Skin of body (tissue), 3 donors: ENCODE measurements at places on chromosomes 16 and 17. TPM values are rescaled to one million over a fixed set of nuclear protein-coding genes. Genes with fewer than 3 reads are reported as not detected.

DNA sequence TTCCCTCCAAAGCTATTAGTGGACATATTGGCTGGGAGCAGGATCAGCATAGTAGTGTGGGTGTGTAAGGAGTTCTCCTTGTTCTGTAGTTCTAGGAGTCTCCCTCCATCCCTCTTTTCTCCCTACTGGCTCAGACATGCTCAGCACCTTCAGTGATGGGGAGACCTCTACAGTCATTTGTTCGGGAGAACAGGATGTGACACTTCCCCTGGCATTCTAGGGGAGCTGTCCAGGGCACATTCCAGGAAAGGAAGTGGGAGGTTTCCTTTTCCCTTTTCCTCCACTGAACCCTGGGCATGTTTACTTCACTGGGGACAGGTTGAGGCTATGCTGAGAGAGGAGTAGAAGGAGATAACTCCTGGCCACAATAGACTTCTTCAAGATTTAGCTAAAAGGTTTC lies 86.5 kb downstream of the MYH13 start:
- no peak for DNase-seq

DNA sequence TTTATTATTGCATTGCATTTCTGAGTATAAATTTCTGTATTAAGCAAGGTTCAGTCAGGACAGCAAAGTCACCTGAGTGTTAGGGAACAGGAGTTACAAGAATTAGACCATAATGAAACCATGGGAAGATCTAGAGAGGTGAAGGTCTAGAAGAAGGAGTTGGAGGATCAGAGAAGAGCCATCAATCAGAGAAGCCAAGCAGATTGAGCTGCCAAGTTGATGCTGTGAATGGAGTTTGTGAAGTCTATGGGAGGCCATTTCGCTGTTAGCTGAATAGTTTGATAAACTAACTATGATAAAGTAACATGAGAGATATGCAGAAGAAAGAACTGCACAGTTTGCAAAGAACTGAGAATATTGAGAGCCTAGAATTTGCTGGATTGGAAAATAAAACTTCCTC lies 40.4 kb downstream of the FBXL20 start:
- DNase-seq = no peak

DNA sequence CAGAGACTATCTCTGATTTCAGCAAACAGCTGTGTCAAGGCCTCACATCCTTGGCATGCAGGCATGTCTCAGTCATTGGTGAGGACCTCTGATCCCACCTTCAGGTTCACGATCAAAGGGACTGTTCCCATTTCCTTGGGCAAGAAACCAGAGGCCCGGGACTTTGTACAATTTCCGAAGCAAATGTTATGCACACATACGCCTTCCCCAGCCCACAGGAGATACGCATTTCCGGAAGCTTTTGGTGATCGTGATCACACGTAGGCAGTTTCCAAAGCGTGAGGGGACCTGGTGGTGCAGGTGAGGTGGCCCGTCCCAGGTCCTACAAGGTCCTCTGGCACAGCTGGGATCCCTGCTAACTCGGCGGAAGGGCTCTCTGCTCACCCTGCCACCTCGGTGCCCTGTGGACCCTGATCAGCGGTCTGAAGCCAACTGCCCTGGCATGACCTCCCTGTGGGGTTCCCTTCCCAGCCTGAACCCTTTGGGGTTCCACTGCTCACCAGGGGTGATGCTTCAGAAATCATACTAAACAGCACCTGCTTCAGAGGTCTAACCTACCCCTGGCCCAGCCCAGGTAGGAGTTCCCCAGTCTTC lies 28.8 kb upstream of the KLHDC4 start:
- no peak for DNase-seq

- DNase-seq = no peak
Observed at GRCh38 chr16:89953671-89954406, 5.3 kb downstream of the DEF8 start.

- DNase-seq = no peak
Observed at GRCh38 chr16:88050952-88051660, 99.9 kb downstream of the BANP start.

DNA sequence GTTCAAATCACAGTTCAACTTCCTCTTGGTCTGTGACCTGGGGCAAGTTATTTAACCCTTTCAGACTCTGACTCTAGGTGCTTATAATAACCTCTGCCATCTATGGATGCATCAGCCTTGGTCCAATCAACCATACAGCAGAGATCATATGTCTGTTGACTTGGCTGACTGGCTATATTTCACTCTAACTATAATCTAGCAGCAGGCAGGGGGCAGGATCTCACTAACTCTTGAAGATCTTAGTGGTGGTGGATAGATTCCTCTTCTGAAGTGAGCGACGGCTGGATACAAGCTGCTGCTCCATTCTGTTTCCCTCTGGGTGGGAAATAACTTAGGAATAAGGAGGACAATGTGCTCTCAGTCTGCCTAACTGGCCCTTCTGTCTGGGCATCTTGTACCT lies 146.6 kb downstream of the SKAP1 start:
- DNase-seq = no peak

DNA sequence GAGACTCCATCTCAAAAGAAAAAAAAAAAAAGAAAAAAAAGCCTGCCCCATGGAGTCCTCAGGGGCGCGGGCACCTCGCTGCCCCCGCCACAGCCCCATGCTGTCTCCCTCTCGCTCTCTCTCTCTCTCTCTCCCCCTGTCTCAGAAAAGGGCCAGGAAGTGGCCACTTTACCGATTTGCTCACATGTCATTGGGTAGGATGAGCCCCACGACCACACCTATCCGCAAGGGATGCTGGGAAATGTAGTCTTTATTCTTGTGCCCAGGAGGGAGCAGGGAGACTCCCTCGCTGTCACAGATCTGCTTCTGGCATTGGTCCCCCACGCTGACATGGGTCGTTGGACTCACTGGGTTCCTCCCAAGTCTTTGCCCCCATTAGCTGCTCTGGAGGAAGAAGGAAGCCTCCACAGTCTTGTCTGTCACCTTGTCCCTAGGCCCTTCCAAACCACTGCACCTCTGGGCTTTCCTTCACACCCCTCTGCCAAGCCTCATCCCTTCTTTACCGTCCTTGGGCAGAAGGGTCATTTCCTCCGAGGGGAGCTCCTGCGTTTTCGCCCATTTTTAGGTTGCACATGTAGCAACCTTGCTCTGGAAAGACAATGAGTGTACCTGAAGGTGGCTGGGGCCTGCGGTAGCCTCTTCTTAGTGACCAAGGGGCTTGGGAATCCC lies 6.9 kb upstream of the GJD3 start:
- DNase-seq = no peak

DNA sequence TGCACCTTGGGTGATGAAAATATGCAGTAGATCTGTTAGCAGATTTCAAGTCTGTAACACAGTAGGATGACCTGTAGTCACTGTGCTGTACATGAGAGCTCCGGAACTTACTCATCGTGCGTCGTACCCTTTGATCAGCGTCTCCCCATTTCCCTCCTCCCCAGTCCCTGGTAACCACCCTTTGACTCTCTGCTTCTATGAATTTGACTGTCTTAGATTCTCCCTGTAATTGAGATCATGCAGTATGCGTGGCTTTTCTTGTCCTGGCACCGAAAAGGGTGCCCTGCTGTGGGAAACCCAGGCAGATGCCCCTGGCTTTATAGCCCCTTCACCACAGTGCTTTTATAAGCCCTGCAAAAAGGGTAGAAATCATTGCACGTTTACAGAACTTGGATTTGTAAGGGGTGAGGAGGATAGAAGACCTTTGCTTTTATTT lies 20.5 kb downstream of the CLEC16A start:
- no peak for DNase-seq

GRCh38 chr17:16150251-16150856 lies 65.0 kb downstream of the NCOR1 start:
- no peak for DNase-seq

DNA sequence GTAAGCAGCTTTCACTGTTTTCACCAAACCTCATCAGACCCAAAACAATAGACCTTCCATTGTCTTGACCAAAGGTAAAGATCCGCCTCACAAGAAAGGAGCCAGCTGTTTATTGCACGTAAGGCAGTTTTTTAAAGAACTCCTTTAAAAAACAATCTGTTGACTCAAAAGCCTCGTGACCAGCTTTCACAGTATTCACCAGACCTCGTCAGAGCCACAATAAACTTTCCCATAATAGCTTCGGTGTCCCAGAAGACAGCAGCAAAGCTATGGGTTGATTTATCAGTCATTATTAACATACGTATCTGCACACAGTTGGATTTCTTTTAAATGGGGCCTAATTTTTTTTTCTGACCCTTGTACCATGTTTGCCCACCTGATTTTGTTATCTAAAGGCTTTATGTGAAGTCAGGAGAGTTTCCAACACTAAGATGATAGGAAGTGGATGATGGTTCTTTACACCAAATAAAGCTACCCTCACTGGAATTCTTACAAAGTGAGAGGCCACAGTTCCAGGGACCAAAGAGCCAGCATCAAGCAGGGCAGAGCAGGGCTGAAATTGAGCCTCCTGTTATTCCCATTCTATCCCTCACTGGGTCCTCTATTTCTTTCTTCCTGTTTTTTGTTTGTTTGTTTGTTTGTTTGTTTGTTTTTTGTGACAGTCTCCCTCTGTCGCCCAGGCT lies 17.6 kb upstream of the HELZ start:
- DNase-seq = no peak

GRCh38 chr16:77157346-77158058 lies 33.5 kb upstream of the MON1B start:
- peak; percentile 81 for DNase-seq

GRCh38 chr17:72763981-72764380 lies 328.5 kb downstream of the SLC39A11 start:
- DNase-seq = no peak

GRCh38 chr17:8392674-8393469 lies 4.8 kb downstream of the RNF222 start:
- DNase-seq = no peak

DNA sequence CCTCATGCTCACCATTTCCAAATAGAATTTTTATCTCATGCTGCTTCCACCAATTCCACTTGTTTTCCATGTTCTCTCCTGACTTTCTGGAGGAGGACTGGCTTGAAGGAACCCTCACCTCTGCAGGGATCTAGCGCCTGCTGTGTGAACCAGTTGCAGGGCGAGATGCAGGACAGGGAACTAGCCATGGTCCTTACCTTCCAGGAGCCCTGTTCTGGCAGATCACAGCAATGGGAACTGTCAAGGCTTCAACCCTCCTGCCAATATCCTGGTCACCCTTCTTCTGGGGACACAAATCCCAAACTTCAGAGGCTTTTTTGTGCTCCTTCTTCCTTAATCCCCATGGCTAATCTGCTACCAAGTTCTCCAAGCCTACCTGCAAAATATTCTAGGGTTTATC lies 60.4 kb upstream of the MMP2 start:
- no peak for DNase-seq

DNA sequence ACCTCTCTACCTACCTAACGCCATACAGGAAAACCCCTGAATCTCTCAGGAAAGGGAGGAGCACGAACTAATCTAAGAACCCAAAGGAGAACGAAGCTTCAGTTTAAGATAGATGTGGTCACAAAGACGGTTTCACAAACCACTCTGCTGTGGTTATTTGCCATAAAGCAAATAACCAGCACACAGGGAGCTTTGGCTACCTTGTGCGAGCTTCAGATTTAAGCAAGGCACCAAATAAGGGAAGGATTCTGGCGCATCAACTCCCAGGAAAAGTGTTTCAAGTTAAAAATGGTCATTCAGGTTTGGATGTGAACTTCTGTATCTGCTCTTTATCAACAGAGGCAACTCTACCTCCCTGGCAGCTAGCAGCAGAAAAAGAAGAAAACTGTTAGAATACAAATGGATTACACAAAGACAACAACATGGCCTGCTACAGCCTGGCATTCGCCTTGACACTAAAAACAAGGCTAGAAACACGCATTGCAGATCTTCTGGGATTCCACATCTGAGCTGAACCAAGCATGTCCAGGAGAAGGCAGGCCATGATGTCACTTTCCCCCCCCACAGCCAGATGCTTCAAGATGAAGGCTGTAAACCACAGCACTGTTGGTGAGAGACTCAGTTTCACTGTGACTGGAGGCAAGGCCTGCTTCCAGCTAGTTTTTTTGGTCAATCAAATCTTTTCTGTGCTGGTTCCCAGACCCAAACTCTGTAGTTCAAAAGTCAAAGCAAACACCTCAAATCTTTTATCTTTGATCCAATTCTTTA lies 43.6 kb downstream of the SMG6 start:
- no peak for DNase-seq

DNA sequence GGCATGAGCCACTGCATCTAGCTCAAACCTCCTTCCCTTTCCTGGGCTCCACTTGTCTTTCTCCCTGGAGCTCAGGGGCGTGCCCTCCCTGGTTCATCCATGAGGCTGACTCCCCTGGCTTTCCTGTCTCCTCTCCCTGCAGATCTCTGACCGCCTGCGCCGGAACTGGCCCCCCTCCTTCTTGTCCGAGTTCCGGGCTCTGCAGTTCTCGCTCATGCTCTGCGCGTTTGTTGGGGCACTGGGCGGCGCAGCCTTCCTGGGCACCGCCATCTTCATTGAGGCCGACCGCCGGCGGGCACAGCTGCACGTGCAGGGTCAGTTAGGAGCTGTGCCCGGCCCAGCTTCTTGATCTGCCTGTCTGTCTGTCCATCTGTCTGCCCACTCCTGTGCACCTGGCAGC lies 1.2 kb upstream of the LAT start:
- DNase-seq = no peak

GRCh38 chr17:44914698-44915271 lies 515 bp downstream of the GFAP start:
- no peak for DNase-seq

DNA sequence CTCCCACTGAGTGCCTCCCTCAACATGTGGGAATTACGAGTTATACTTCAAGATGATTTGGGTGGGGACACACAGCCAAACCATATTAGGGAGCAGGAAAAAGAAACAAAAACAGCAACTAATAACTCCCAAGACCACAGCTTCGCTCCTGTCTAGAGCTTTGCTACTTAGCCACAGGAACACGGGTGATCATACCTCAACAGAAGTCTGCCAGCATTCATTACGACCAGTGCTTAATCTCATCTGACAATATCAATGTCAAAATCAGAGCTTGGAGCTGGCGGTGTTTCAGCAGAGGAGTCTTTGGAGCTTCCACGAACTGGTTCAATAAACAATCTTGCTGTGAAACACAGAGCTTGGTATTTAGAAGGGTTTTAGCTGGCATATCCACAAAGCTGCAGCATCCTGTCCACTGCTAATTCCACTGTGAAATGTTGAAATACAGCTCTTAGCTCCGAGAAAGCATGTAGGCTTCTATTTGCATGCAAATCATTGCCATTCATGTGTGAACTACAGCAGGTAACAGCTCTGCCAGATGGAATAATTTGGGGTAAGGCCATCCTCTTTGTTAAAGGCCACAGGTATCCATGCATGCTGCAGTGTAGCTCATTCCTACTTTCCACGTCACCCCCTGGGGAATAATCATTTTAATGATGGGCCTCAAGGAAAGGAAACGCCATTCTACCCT lies 128.4 kb upstream of the GOT2 start:
- no peak for DNase-seq

DNA sequence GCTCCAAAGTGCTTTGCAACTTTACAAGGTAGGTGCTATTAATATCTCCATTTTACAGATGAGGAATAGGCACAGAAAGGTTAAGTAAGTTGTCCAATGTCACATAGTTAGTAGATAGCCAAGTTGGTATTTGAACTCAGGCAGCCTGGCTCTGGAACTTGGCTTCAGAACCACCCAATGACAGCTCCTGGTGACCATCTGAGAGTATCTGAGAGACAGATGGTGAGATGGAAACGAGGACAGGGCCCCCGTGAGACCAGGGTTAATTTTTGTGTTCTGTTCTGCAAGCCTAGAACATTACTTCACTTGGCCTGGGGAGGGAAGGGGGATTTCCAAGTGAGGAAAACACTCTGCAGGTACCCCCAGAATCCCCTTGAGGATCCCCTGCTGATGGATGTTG lies 9.8 kb upstream of the TMEM132E start:
- no peak for DNase-seq

The MLKL gene
- 3.9 TPM for total RNA-seq

The GDPD3 gene
- total RNA-seq = 4.6 TPM

The LDHD gene
- total RNA-seq = 7.5 TPM

The MYH1 gene
- total RNA-seq = 3.2 TPM

The PKMYT1 gene
- 3.6 TPM for total RNA-seq

The PIPOX gene
- total RNA-seq = 0.20 TPM

The TRPV2 gene
- total RNA-seq = 5.2 TPM
